HL-60 (cell line): ENCODE measurements at places on chromosomes 13 and 19.

- DNase-seq = no peak
These were observed 181.7 kb downstream of the UQCRFS1 start for GRCh38 chr19:29031216-29031615.

DNA sequence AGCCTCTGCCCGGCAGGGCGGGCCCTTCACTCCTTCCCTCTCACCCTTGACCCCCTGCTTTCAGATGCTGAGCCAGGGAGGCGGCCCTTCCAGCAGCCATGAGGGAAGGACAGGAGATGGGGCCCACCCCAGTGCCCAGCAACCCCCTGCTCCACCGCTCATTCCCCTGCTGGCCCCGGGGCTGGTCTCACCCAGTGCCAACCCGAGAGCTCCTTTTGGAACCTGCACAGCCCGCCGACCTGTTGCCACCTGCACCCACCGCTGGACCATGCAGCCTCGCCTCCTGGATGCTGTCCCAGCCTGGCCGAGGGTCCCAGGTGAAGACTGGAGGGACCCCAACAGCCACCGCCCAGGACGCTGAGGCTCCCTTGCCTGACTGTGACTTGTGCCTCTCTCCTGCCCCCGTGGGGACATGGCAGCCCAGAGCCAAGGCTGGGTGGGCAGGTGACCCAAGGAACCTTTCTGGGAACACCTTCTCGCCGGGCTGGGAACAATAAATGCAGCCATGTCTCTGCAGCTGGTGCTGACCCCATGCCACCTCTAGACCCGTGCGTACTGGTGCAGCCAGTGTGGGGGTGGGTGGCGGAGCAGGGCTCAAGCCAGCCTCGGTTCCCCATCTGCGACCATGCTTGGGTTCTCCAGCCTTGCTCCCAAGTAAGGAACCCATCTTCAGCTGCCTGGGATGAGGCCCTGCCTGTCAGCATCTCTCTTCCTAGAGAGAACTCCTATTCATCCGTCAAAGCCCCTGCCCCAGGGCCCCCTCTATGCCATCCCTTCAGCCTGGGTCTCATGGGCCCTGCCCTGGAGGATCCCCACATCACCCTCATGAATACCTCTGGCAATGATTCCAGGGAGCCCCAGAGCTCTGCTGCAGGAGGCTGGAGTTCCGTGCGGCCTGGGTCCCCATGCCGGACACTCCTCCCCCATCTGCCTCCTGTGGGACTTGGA, 3.7 kb downstream of the FAM174C start:
- DNase-seq = no peak

DNA sequence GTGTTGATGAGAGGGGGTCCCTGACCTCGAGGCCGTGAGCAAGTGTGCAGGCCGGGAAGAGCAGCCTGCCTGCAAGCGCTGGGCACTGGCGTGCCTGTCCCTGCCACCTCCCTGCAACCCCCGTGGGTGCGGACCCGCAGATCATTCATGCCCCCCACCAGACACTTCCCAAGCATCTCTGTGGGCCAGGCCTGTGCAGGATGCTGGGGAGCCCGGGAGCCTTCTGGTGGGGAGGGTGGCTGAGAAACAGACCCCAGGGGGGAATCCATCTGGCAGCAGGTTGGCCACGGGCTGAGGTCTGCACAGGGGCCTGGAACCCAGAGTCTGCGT, 18.4 kb upstream of the CACTIN start:
- DNase-seq = no peak

- no peak for DNase-seq
These were observed 8.8 kb upstream of the KRTDAP start for GRCh38 chr19:35498984-35499527.

- DNase-seq = no peak
These were observed 347.6 kb upstream of the NBEA start for GRCh38 chr13:34594507-34594906.

GRCh38 chr13:95530178-95530577, 22.3 kb upstream of the CLDN10 start:
- DNase-seq = peak; percentile 88

GRCh38 chr13:98544104-98544710, 32.7 kb downstream of the STK24 start:
- no peak for DNase-seq

- DNase-seq = no peak
These were observed 18.0 kb upstream of the RFXAP start for GRCh38 chr13:36801035-36801434.

DNA sequence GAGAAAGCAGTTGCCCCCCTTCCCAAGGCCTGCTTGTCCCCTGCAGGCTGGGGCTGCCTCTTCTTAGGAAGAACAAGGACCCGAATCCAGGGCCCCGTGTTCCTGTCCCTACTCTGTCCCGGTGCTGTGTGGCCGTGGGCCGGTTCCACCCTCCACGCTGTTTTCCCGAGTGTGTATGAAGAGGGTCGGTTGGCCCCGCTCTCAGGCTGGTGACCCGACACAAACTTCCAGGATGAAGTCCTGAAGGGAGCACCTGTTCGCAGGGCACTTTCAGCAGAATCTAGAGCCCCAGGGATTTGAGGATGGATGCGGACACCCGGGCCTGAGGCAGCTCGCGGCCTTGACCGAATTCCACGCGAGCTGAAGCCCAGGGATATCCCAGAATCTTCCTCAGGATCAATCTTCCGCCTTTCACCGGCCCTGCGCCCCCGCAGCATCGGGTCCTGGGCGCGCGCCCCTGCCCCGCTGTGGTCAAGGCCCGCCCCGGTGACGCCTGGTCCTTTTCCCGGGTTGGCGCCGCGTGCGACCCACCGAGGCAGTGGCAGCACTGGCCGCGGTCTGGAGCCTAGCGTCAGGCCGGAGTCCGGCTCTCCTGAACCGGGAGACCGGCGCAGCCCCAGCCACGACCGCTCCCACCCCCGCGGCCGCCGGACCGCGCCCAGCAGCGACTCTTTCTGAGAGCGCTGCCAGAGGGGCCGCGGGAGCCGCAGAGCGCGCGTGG, 528 bp upstream of the CHST8 start:
- DNase-seq = no peak

GRCh38 chr13:100203696-100204367, 114.9 kb downstream of the PCCA start:
- no peak for DNase-seq

DNA sequence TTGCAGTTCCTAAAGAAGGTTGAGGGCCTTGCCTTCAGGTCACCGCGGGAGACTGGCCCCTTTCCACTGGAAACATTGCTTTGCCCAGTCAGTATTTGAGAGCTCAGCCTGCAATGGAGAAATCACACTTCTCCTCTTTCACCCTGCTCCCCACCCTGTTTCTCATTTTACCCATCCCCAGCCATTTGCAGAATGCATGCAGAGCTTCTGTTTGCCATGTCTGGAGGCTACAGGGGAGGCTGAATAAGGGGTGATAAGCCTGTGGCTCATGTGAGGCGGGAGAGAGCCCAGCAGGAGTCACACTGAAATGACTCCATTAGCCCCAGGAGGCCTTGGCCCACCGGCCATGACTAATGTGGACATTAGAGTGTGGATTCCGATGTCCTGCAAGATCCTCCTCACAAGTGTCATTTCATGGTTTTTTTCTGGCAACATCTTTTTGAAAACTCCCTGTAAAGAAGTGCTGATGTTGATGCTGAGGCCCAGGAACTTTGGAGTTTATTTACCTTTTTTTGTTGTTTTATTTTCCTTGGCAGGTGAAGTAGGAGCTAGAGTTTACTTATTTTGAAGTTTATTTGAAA, 6.3 kb downstream of the SPINT2 start:
- no peak for DNase-seq

- DNase-seq = peak; percentile 51
These were observed 49.6 kb upstream of the MED4 start for GRCh38 chr13:48144413-48145035.

- DNase-seq = no peak
These were observed 257.3 kb upstream of the MAB21L1 start for GRCh38 chr13:35733827-35734226.

- DNase-seq = no peak
These were observed 61.7 kb downstream of the SPRYD7 start for GRCh38 chr13:49874430-49874829.

DNA sequence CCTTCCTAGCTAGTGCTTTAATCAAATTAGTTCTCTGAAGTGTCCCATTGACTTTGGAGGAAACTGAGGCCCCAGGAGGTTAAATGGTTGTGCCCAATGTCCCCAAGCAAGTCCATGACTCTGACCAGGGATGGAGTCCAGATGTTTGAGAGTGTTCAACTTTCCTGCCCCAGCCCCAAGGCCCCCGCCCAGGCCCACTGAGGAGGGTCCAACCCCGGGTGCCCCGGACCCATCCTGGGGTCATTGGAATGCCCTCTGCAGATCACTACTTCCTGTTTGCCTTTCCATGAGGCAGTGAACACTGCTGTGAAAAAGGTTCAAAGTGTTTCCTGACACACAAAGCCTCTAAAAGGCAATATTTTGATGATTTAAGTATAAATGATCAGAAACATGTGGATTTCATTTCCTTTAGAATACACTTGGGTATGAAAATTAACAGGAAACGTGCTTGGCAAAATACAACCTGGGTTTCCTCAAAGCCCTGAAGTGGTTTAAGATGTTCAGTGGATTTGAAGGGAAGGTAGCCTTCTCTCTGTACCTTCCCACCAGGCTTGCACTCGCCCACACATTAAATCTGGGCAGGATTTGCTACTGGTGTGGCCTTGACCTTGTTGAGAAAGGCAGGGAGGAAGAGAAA, 335.7 kb downstream of the TSHZ3 start:
- no peak for DNase-seq

- no peak for DNase-seq
These were observed 632 bp downstream of the NPAS1 start for GRCh38 chr19:47020132-47020805.

DNA sequence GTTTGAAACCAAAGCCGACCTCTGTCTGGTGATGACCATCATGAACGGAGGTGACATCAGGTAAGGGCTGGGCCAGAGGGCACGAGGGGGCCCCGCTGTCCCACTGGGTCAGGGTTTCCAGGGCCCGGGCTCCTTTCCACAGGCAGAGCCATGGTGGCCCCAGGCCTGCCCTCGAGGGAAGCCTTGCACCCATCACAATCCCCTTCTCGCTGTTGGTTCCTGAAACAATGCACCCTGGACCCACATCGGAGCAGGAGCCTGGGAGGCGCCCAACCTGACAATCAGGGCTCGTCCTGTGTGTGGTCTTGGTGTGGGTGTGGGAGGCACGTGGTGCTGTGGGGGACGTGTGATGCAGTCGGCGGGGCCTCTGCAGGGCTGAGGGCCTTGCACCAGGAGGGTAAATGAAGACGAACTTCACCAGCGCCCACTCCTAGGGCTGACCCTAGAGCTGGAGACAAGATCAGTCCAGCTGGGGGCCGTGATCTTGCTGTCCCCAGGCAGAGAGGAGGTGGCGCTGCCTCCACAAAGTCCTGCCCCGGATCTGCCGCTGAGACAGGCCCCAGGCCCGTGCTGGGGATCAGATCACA, 2.8 kb downstream of the GRK1 start:
- no peak for DNase-seq

DNA sequence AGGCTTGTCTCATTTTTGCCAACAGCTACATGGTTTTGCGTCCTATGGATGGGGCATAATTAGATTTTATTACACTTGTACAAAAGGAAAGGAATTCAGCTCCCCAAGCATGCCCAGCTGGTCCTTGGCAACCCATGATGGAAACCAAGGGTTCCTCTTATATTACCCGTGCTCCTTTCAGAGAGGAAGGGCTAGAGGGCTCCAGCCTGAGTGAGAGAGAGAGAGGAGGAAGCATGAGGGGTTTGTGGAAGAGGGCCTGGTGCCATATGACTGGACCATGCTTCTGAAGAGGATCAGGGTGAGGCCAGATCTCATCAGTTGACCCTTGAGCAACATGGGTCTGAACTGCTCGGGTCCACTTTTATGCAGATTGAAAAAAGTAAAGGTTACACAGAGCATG, 3.5 kb upstream of the RPS9 start:
- no peak for DNase-seq

DNA sequence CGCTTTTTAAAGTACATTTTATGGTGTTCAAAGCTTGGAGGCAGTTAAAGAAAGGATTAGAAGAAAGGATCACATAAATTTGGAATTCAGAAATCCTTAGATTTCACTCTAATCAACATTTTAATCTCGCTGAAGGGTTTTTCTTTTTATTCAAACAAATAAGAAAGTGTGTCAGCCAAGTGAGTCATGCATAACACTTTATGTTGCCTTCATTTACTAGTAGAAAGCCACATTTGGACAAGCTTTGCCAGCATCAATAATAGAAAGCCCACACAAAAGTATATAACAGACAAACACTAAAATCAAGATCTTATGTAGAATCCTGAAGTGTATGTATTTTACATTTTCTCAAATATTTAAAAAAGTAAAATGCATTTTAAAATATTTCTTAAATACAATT, 154.9 kb upstream of the TRPC4 start:
- DNase-seq = no peak

GRCh38 chr13:107119989-107120881, 552.3 kb upstream of the ARGLU1 start:
- DNase-seq = no peak

DNA sequence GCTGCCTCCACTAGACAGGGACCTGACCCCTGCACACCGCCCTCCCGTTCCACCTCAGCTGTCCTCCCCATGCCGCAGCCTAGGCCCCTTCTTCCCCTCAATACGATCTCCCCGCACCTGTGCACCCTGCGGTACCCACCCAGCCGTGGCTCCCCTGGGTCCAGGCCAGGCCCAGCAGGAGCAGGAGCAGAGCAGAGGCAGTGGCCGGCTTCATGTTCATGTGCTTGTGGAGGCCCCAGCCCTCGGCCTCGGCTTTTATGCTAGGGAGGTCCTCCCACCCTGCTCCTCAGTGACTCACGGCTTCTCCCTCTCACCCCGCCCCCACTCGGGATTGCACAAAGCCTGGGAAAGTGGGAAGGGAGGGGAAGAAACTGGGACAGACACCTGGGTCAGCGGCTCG, 11.4 kb upstream of the KRTDAP start:
- no peak for DNase-seq

GRCh38 chr19:51347209-51347928, 5.4 kb upstream of the VSIG10L start:
- no peak for DNase-seq

DNA sequence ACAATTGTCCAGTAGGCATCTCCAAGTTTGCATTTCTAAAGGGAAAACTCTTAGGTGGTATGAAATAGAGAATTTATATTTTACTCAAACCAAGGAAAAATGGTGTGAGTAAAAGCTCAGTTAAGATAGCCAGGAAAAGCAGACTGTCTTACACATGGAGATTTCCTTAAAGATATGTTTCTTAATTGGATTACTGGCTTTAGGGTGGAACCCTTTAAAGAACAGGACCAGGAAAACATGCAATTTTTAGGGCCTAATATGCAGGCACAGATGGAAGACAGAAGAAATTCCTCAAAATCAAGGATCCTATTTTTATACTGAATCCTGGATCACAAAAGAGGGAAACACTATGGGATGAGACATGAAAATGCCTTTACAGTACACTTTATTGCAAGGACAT, 100.3 kb upstream of the PCDH17 start:
- no peak for DNase-seq
